Hematopoietic multipotent progenitor cell (in vitro differentiated cells): ENCODE measurements at places on chromosomes 11 and 22.

- DNase-seq = no peak
These were observed 18.0 kb downstream of the CSF2RB start for GRCh38 chr22:36931446-36931845.

DNA sequence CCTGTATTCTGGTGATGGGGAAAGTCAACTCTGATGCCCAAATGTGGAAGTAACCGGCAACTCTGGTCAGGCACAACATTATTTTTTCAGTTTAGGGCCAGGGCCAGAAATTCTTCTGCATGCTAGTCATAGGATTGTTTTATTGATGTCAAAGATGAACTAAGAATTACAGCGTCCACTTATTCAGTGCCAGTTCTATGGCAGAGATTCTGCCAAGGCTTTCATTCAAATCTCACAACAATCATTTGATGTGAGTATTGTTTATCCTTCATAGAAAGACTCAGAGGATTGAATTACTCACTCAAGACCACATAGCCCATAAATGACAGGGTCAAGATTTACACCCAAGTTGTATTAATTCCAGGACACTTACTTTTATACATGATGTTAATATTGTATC is 87.7 kb downstream of the TMPRSS5 start:
- no peak for DNase-seq

- DNase-seq = peak; percentile 68
These were observed 13.5 kb downstream of the SCN3B start for GRCh38 chr11:123640677-123641494.

DNA sequence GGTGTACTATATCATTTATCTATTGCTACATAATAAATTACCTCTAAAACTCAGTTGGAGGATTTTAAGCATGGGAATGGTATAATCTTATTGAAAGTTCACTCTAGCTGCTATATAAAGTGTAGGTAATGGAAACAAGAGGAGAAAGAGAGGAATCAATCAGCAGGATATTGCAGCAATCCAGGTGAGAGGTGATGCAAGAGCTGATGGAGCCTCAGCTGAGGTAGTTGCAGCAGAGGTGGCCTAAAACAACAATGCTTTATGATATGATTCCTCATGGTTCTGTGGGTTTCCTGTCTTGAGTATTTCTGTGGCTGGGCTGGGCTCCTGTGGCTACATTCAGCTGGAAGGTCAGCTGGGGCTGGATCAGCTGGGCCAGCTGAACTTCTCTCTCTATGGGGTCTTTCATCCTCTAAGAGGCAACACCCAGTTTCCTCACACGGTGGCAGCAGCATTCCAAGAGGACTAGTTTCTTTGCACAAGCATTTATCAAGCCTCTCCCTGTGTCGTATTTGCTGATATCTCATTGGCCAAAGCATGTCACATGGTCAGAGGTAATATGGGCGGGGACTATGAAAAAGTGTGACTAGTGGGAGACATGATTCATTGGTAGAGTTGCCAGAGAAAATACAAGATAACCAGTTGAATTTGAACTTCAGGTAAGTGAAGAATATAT is 135.4 kb upstream of the LARGE1 start:
- no peak for DNase-seq

- DNase-seq = no peak
These were observed 422 bp upstream of the LGR4 start for GRCh38 chr11:27473017-27473406.

GRCh38 chr11:16924826-16925560 is 89.2 kb downstream of the PLEKHA7 start:
- DNase-seq = no peak

DNA sequence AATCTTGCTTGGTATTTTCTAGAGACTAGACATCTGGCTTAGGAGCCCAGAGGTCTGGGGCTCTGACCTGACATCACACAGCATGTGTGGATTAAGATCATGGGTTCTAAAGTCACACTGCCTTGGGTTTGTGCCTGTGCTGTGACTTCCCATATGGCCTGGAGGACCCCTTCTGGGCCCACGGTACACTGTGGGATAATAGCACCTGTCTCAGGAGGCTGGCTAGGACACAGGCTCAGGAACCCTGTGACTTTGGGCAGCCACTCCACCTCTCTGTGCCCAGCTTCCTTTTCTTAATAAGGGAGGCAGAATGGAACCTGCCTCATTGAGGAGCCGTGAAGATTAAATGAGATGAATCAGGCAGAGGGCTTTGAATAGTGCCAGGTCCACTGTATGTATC is 99.2 kb upstream of the B3GAT1 start:
- DNase-seq = no peak
